ENCODE measurements at places on chromosomes 5 and 9. TPM values are rescaled to one million over a fixed set of nuclear protein-coding genes. Genes with fewer than 3 reads are reported as not detected.

- no peak for DNase-seq
Observed at GRCh38 chr5:179542170-179542569, 8.2 kb upstream of the RUFY1 start.

GRCh38 chr9:21324047-21324446 lies 11.2 kb downstream of the KLHL9 start:
- no peak for DNase-seq

DNA sequence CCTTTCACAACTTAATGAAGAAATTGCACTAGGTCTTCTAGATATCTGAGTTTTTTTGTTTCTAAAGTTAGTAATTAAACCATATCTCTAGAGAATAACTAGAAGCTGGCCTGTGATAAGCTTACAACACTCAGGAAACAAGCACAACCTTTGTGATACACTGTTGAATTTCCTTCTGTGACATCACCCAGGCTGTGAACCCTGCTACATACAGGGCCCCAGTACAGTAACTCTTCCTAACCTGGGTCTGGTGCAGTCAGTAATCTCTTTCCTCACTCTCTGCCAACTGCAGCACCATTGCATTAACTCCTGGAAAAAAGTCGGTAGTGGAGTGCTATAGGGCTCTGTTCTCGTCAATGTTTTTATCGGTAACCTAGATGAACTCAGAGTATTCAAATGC lies 10.6 kb upstream of the IGFBPL1 start:
- DNase-seq: no peak

GRCh38 chr5:149550594-149551226 lies 529 bp downstream of the CSNK1A1 start:
- DNase-seq: peak; percentile 31

DNA sequence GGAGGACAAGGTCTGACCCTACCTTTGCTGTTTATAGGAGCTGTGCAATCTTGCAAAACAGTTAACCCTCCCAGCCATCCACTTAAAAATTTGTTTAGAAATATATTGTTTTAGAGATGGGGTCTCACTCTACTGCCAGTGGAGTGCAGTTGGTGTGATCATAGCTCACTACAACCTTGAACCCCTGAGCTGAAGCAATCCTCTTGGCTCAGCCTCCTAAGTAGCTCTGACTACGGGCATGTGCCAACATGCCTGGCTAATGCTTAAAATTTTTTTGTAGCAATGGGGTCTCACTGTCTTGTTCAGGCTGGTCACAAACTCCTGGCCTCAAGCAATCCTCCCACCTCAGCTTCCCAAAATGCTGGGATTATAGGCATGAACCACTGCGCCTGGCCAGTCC lies 120.2 kb upstream of the PJA2 start:
- no peak for DNase-seq

DNA sequence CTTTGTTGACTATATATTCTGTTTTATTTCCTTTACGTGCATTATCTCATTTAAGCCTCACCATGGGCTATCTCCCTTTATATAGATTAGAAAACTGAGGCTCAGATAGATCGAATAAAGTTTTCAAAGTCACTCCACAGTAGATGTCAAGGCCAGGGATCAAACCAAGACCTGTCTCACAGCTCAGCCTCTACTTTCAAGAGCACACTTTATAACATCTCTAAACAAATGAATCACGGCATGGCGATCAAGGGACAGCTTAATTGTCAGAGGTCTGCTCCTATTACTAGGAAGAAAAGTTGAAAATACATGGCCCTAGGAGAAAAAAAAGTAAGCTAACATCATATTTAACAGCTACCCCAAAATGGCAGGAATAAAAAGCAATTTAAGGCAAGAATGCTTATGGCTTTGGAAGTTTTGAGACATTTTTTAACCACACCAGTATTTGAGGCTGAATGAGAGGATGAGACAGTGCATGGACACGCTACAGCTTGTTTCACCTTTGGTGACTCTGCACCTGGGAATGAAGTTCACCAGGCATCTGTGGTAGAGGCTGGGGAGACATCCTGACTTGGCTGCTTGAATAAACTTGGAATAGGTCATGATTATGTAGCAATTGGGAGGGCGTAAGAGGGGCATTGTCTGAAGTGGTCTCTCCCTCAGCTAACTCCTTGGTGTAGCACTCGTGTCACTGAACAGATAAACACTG lies 486.8 kb upstream of the WWC1 start:
- DNase-seq: no peak

DNA sequence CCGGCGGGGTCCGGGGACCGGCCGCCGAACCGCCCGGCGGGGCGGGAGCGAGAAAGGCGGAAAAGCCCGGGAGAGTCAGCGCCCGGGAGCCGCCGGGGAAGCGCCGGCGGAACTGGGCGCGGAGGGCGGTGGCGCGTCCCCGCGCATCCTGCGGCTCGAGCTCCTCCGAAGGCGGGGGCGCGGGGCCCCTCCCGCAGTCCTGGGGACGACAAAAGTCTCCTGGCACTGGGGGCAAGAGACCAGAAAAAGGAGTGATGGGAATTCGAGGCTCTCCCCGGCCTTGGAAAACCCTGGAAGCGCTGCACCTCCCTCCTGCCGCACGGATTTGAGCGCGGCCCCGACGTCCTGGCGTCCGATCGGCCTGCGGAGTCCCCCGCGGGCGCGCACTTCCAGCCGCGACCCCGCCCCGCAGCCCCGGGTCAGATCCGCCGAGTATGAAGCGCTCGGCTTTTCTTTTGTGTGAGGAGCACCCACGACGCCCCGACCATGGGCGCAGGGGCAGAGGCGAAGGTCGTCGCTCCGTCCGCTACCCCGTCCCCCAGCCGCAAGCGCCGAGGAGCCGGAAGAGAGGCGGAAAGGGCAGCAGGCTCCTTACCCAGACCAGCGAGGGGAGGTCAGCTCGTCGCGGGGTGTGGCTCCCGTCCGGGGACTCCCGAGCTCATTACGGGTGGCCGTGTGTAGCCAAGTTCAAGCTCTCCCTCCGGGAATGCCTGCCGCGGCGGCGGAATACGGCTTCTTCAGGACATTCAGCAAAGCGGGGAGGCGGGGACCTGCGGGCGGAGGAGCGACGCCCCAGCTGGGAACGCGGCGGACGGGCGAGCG lies at the start of gene EPB41L4A:
TSS of gene EPB41L4A (minus strand) at position 114 of the 822 bp plus-strand sequence. CDS start 238 bp downstream, outside the sequence.
- DNase-seq: peak; percentile 21

- peak; percentile 49 for DNase-seq
Observed at GRCh38 chr5:76861612-76862011, 11.8 kb downstream of the S100Z start.

GRCh38 chr9:34380511-34381315 lies 4.0 kb upstream of the MYORG start:
- DNase-seq: peak; percentile 57

- peak; percentile 74 for DNase-seq
Observed at GRCh38 chr9:127785023-127785932, 556 bp upstream of the CDK9 start.

The DMRT3 gene
- total RNA-seq: not detected

The CARTPT gene
- not detected for total RNA-seq

The LVRN gene
- total RNA-seq: not detected

The FAM221B gene
- total RNA-seq: not detected

The IRGM gene
- total RNA-seq: not detected
